Fibroblast of the aortic adventitia (primary cell): ENCODE measurements at places on chromosomes 16 and 17.

- DNase-seq, result peak; percentile 36
Measured at GRCh38 chr17:42531455-42532354, 4.3 kb upstream of the NAGLU start.

- DNase-seq, result no peak
Measured at GRCh38 chr16:59181821-59182420, 447.8 kb upstream of the GOT2 start.

DNA sequence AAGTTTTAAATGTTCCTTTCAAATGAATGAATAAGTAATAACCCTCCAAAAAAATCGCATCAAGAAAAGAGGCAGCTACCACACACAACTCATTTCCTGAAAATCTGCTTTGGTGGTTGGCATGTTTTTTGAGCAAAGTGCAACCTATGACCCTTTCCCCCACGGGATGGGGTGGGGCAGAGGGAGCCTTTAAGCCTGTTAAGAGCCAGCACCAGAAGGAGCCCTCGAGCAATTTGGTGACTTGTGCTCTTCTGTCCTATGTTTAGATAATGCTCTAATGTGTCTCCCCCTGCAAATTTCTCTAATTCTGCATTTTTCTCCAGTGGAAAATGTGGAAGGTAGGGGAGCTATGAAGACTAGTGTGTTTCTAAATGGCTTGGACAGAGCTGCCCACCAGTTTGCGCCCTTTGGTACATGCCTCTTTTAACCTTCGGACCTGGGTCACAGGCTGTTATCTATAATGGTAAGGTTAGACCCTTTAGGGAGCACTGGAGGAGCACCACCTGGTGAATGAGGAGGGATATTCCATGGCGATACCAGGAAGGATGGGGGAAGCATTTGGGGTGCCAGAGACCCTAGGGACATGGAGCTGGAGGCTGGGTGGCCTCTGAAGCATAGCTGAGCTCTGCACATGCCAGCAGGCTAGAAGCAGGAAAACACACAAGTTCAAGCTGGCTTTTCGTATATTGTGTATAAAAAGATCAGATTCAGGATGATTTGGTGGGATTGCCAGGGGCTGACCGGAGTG lies 1.6 kb downstream of the PYCARD start:
- no peak for DNase-seq

DNA sequence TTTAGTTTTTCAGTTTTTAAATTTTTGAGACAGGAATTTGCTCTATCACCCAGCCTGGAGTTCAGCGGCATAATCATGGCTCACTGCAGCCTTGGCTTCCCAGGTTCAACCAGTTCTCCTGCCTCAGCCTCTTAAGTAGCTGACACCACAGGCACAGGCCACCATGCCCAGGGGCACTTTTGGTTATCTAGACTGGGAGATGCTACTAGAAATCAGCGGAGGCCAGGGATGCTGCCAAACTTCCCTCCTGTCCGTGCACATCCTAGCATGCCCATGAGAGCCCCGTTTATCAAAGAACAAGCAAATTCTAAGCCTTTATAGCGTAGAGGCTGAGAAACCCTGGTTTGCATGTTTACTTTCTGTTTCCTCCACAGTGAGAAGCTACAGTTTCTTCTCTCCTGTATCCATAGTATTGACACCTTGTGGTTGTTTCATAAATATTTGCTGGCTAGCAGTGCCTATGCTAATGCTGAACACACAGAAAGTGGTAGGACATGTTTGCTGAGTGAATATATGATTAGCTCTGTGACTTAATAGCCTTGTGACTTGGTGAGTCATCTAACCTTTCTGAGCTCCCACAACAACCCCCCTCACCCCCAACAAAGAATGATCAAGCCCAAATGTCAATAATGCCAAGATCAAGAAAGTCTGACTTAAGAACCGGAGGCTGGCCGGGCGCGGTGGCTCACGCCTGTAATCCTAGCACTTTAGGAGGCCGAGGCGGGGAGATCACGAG lies 39.2 kb upstream of the MAF start:
- DNase-seq, result no peak

DNA sequence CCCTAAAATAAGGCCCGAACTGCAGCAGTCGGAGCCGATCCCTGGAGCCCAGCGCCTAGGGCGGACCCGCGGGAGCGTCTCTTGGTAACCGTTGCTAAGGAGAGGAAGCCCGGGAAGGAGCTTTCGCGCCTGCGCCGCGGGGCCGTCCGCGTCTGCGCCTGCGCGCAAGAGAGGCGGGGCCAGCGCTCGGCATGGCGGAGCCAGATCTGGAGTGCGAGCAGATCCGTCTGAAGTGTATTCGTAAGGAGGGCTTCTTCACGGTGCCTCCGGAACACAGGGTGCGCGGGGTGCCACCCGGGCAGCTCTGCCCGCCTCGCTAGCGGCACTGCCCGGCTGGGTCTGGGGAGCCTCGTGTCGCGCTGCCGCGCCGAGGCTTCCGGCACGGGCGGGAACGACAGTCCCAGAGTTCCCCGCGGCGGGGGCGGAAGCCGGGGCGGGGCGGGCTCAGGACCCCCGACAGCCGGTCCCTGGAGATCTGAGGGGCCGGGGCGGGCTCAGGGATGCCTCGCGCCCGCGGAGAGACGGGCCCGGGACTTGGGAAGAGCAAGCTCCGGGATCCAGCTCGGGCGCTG lies at the start of gene CDK10:
Gene CDK10, plus strand, starts transcription at position 170 of the 572 bp plus-strand sequence. Its CDS starts 22 bp downstream, at position 192.
- peak; percentile 85 for DNase-seq

DNA sequence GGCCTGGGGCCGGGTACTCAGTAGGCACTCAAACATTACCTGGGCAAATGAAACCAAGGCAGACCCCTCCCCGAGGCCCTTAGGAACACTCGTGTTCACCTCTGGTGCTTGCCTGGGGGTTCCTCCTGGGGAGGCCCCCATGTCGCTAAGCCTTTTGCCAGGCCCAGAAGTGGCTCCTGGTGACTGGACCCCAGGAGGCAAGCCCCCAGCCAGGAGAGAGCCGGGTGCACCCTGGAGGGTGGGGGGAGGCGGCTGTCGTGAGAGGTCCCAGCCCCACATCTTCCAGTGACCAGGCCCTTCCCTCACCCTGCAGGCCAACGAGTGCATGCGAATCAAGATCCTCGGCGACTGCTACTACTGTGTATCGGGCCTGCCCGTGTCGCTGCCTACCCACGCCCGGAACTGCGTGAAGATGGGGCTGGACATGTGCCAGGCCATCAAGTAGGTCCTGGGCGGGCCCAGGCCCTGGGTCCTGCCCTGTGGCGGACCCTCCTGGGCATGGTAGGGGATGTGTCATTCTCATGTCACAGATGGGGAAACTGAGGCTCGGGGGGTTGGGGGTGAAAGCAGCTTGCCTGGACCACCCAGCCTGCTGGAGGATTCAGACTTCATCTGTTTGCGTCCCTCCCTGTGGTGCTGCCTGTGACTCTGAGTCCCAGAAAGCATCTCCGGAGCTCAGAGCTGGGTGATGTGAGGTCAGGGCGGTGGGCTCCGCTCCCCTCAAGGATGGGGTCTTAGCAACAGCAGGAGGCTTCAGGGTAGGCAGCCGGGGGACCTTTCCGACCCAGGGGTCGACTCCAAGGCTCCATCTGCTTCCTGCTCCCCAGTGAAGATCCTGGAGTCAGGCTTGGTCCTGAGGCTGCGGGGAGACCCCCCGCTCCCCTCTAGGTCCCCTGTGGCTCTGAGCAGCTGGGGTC lies 32.5 kb downstream of the ADCY7 start:
- DNase-seq, result no peak

DNA sequence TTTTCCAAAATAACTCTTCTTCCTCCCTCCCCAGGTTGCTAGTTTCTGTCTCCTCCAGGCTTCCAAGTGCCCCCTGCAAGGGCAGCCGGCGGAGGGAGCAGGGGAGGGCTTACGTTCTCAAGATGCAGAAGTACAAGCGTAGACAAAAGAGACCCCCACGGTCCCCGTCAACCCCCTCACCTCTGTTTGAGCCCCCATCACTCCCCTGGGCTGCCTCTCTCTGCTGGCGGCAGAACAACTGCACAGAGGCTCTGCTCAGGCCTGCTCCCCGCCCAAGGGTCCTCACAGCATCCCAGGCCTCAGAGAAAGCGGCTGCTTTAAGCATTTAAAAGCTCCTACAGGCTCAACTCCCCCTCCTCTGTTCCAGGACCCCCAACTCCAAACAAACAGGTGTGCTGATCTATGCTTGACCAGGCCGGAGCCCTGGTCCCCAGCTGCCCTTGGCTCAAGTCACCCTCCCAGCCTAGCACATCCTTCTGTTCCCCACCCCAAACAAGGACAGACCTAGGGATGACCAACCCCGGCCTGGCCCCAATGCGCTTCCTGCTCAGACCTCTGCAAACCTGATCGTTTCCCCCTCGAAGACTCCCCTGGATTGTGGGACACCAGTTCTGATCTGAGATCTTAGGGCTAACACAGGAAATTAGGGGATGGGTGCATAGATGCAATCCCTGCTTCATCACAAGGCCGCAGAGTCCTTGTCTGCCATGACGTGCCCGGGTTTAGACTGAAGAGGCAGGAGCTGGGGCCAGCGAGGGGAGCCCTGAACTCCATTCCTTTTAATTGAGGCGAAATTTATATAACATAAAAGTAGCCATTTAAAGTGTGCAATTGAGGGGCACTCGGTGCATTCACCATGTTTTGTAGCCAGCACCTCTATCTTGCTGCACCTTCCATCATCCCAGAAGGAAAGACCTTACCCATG lies 17.2 kb upstream of the RBFOX3 start:
- no peak for DNase-seq

DNA sequence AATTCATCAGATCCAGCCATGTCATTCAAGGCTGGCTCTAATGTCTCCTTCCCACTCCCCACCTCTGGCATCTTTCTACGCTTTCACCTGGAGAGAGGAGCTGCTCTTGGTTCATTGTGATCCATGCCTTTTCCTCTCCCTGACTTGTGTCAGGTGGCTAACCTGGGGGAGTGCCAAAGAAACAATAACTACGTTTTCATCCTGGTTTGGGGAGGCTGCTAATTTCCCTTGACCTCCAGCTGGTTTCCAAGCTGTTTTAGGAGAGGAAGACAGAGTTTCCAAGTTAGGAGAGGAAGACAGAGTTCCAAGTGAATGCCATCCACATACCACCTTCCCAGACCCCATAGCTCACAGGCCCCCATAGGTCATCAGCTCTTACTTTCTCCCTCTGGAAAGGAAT lies 40.0 kb upstream of the HLF start:
- DNase-seq, result no peak

DNA sequence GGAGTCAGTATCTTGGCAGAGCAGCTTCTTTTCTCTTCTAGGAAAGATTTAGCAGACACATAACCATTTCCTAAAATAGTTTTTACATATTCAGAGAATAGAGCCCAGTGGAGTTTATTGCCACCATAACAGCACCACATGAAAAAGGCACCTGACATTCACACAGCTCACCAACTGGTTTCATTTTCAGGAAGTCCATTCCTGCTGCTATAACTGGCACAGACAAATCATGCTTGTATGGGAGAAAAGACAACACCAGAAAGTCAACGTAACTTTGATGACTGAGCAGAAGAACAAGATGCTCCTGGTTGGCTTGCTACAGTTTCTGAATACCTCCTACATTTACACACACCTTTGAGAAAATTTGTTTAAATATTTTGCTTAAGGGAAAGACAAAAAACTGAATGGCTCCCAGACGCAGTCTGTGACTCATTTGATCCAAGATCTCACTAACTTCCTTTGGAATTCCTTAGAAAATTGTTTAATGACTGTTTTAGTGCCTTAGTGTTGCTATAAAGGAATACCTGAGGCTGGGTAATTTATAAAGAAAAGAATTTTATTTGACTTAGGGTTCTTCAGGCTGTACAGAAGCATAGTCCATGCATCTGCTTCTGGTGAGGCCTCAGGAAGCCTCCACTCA lies 1380.6 kb downstream of the CDH8 start:
- no peak for DNase-seq

GRCh38 chr17:34892461-34893249 lies 68.6 kb downstream of the CCT6B start:
- no peak for DNase-seq

DNA sequence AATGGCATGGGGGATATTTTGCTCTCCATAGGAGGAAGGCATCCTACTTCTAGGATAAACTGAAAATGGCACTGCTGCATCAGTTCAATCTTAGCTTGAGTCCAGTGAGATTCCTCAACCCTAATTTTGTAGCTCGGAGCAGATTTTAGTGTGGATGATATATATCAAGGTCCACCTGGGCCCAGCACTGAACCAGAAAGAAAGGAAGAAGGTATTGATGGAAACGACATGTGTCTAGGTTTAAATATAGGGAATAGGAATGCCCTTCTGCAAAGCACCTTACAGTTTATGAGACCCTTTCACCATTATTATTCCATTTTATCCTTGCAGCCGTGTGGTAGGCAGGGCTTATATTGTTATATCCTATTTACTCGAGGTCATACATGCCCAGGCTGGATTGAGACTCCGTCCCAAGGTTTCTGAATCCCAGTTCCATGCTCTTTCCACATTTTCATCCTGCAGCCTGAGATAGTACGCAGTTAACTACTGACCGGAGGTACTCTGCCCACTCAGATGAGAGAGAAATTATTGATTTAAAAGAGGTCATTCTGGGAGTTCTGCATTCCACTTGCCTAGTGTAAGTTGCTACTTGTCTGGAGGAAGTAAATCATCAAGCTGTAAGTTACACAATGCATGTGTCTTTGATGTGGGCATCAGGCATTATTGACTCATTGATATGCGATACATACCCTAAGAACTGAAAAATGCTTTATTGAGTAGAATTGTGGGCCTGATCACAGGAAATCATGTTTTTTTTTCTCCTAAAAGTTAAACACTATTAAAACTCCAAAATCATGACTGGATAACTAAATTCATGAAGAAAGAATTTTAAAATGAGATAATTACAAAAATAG lies 10.1 kb downstream of the KRT39 start:
- peak; percentile 83 for DNase-seq

DNA sequence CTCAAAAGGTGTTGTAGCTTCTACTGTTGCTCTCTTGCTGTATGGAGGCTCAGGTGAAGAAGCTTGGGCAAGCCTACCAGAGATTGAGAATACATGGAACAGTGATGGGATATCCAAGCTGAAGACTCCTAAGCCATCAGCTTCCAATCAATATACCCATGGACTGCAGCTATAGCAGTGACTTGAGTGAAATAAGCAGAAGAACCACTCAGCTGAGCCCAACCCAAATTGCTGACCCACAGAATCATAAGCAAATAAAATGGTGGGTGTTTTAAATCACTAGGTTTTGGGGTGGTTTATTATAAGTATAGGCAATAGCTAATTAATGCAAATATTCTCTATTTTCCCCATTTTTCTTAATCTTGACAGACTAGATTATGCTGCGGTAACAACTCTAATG lies 147.7 kb upstream of the SALL1 start:
- DNase-seq, result no peak
